ENCODE measurements at places on chromosomes 5 and 9.

- DNase-seq = no peak
Observed at GRCh38 chr9:72858089-72858912, 94.6 kb downstream of the ALDH1A1 start.

- no peak for DNase-seq
Observed at GRCh38 chr5:89560696-89561095, 677.7 kb upstream of the MEF2C start.

DNA sequence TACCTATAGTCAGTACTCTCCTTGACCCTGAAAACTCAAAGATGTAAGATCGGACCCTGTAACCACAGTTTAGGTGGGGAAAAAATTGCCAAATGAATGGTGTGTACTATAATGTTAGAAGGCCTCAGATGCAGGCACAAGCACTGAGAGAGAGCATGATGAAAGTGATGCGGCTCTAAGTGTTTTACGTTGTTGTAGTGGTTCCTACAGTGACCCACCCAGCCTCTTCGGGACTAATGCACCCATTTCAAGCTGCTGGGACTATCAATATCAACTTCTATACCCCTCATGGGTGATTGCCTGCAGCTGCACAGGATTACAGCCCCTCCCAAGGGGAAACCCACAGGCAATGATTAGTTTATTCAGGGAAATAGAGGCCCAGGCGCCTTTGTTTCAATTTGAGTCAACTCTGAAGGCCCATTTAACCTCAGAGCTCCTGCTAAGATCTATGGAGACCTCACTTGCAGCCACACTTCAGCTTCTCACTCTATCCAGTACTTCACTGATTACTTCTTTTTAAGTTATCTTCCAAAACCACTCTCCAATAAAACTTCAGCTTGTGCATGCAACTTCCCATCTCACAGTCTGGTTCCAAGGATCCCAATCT lies 340.7 kb downstream of the NR2F1-AS1 start:
- no peak for DNase-seq

DNA sequence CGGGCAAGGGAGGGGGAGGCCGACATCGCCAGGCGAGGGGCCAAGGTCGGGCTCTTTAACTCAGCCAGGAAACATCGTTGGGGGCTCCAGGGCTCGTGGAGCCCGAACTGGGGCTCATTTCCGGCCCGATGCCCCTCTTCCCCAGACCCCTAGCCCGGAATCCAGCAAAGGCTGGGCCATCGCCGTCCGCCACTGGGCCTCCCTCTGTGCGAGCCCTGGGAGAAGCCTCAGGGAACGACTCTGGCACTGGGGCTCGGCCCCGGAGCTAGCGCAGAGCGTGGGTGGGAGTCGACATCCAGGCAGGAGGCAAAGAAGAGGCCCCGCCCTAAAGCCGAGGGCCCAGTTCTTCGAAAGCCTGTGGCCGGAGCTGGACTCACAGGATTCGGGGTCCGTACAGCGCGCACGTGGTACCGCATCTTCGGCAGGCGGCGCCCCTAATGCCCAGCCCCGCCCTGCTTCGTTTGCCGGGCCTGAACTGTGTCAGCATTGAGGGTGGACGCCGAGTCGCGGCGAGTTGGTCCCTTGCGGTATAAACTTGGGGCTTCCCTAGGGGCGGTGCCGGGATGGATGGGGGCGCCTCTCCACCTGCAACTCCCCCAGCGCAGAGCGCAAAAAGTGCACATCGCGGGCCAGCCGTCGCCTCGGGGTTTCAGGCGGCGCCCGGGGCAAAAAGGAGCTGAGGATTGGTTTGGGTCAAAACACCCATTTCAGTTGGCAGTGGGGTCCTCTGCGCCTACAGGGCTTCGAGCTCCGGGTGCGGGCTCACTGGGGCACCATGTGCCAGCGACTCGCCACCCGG lies 3.6 kb upstream of the PAX5 start:
- DNase-seq = no peak

GRCh38 chr5:126695091-126695490 lies 81.8 kb upstream of the LMNB1 start:
- no peak for DNase-seq

DNA sequence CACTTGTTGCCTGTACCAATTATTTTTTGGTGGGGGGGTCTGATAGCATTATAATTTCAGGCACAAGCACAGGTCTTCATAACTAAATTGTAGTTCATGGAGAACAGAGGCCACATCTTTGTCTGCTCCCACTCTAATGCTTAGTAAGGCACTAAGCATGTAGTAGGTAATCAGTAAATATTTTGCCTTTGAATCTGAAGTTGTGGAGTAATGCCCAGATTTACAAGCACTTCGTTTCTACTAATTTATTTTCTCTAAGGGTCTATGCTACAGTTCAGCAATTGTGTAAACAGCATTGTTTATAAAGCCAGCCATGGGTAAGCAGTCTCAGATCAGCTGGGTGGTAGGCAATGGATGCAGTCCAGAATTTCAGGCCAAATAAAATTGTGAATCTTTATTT lies 78.6 kb downstream of the GRIA1 start:
- no peak for DNase-seq

DNA sequence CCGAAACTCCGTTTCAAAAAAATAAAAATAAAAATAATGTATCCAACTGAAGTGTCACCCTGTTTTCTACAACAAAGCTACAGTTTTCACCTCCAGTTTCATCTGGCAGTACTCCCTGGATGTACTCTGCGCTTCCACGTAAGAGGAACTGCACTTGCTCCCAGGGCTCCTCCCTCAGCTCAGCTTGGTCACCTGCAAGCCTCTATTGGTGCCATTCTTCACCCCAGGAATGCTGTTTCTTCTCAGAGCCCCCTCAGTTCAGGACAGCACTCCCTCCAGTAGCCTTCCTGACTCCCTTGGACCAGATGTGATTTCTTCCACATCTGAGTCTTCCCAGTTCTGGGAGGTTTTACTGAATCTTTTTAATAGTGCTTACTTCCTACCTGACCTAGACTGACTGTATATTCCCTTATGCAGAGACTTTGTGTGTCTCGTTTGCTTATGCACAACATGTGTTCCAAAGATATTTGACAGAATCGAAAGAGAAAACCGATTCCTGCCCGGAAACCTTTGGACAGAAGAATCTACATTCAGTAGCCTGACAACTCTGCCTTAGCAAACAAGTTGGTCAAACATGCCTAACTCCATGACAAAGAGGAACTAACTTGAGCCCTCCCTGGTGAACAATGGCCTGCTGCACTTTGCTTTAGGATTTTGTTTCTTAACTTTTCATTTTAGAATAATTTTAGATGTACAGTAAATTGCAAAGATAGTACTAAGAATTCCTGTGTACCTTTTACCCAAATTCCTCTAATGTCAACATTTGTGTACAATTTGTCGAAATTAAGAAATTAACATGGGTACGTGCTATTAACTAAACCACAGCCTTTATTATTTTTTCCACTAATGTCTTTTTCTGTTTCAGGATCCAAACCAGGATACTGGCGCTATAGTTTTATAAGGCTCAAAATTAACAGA lies 814 bp downstream of the CCDC125 start:
- DNase-seq = no peak

- no peak for DNase-seq
Observed at GRCh38 chr5:134145041-134145757, 30.7 kb downstream of the TCF7 start.

DNA sequence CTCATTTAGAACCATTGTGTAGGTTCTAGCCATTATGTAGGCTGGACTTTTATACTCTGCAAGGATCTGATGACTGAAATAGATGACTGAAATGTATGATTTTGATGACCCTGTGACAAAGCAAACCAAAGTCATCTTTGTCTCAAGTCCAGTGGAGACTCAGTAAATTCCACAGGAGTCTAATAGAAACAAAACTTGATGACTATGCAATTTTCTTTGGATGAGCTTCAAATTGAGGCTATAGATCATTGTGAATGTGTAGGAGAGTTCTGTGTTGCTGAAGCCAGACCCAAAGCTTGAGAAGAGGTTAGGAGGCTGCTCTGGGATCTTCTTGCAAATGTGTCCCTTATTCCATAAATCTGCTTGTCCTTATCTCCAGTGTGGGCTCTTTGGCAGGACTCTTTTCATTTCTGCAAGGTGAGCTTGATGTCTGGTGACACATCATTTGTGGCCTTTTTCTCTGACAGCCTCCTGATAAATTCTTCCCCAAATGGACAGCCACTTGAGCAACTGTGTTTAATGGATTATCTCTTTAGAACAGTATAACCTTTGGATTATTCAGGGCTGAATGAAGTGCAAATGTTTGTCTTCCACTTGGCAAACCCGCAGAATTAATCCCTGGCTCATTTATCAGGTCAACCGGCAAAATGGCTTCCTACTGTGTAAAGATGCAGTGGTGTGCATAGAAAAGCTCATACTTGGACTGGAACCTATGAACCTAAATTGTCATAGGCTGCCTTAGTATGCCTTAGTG lies 235.1 kb upstream of the ANKH start:
- DNase-seq = no peak

DNA sequence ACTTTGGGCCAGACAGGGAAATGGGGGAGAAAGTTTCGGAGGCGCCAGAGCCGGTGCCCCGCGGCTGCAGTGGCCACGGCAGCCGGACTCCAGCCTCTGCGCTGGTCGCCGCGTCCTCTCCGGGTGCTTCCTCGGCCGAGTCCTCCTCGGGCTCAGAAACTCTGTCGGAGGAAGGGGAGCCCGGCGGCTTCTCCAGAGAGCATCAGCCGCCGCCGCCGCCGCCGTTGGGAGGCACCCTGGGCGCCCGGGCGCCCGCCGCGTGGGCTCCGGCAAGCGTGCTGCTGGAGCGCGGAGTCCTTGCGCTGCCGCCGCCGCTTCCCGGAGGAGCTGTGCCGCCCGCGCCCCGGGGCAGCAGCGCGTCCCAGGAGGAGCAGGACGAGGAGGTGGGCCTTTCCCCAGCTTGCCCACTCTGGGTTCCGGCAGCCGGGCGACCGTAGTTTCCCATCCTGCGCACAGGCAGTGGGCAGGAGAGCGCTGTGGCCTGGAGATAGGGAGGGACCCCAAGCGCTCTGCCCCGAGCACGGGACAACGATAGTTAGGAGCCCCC lies 516 bp downstream of the MAST4 start:
- DNase-seq = no peak

- no peak for DNase-seq
Observed at GRCh38 chr9:124041817-124042116, 30.2 kb downstream of the LHX2 start.

DNA sequence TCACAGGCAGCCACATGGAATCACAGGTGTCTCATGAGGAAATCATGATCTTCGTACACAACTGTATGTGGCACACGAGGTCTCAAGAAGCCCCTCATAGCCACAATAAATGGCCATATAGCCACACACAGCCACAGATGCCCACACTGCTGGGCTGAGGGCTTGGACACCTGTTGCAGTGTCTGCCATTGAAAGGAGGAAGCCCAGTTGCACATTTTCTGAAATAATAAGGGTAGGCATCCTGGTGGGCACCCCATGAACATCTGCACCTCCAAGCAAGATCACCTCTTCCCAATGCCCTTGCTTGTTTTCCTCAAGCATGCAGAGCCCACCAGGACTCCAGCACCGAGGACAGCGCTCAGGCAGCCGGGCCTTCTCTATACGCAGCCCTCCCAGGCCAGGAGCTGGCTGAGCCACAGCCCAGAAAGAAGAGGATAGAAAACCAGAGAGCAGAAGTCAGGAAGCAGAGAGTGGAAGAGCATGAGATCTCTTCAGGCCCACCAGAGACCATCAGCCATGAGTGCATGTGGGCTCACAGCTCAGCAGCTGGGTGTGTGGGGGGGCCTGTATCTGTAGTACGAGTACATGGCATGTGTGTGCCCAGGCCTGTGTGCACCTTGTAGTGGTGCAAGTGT lies 1.0 kb upstream of the ACSL6 start:
- no peak for DNase-seq

- DNase-seq = no peak
Observed at GRCh38 chr9:96478829-96479371, 28.9 kb downstream of the HABP4 start.

DNA sequence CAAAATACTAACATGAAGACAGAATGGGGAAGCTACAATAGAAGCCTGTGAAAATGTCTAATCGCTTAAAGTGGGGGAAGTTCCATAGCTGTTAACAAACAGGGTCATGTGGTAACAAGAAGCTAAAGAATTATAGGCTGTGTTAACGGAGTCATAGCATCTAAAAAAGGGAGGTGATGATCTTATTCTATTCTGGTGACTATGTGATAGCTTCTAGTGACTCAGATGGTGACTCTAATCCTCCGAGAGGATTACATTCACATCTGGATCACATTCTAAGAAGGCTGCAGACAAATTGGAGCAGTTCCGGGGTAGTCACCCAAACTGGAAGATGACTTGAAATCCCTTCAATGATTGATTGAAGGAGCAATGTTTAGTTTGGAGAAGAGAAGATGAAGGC lies 142.1 kb downstream of the LIFR start:
- DNase-seq = no peak

DNA sequence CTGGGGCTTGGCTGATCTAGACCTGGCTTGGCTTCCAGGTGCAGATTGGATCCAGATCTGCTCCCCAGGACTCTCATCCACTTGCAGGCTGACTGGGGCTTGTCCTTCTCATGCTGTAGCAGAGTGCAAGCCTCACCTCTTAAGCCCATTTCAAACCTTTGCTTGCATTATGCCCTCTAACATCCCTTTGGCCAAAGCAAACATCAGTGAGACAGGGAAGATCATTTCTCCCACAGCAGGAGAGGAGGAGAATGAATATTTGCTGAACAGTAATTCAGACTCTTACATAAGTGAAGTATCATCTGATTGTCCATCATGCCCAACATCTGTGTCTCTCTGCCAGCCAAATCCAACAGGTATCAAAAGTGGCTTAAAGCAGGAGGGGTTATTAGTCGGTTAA lies 194.9 kb downstream of the C9orf152 start:
- DNase-seq = no peak

DNA sequence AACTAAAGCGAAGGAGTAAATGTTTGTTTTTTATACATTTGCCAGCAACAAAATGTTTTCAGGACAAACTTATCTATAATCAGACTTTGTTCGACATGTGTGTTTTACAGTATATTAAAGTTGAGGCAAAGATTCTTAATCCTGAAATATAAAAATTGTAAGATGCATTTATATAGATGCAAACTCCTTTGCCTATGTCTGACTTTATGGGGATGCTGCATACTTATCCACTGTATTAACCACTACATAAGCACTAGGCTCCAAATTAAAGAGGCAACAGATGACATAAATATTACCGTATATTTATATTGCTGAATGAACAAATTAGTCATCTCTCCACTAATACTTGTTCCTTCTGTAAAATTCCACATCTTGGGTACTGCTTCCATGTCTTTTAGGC lies 882.7 kb upstream of the ARRDC3 start:
- no peak for DNase-seq

Measured in activated T-helper 1 cell treated with anti-CD3 and anti-CD28 coated beads, Interleukin-2, amount 50 U/mL, for 16 hours (primary cell).